ENCODE measurements at places on chromosomes 3 and 15. TPM values are rescaled to one million over a fixed set of nuclear protein-coding genes. Genes with fewer than 3 reads are reported as not detected.

DNA sequence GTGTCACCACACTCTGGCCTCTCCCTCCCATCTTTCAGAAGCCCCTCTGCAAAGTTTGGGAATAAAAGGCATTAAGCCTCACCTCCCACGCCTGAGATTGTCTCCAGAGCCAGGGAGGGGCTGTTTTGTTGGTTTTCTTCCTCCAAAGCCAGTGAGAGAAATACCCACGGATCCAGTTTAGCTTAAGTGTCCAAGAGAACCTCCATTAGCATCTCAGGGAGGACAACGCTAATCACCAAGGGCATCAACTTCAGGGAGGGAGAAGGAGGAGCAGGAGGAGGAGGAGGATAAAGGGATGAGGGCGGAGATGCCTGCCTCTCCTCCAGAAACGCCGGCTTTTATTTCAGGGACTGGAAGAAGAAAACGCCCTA lies 101.6 kb downstream of the SRGAP3 start:
- DNase-seq = no peak

- no peak for DNase-seq
Observed at GRCh38 chr3:120568598-120568997, 27.5 kb upstream of the NDUFB4 start.

- no peak for DNase-seq
Observed at GRCh38 chr15:54790693-54791092, 406.0 kb downstream of the RSL24D1 start.

- no peak for DNase-seq
Observed at GRCh38 chr15:79206940-79207339, 75.6 kb upstream of the ANKRD34C start.

DNA sequence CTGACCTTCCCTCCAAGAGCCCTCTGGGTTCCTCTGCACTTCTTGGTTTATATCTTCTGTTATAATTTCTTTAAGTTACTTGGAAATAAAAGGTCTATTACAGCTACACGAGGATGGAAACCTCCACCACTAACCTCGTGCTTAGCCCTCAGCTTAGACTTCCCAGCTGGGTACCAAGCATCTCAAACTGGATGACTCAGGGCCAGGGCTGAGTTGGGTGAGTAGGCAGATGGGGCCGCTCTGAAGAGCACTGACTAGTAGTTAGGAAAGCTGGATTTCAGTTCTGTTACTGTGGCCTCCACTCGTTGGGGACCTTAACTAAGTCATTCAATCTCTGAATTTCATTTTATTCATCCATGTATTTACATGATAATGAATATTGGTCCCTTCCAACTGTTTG lies 1036.6 kb downstream of the IGSF11 start:
- no peak for DNase-seq

GRCh38 chr3:69203631-69204314 lies 81.4 kb upstream of the LMOD3 start:
- no peak for DNase-seq

- no peak for DNase-seq
Observed at GRCh38 chr15:101204739-101205535, 46.9 kb downstream of the CHSY1 start.

- no peak for DNase-seq
Observed at GRCh38 chr3:179949412-179949811, 87.3 kb downstream of the PEX5L start.

DNA sequence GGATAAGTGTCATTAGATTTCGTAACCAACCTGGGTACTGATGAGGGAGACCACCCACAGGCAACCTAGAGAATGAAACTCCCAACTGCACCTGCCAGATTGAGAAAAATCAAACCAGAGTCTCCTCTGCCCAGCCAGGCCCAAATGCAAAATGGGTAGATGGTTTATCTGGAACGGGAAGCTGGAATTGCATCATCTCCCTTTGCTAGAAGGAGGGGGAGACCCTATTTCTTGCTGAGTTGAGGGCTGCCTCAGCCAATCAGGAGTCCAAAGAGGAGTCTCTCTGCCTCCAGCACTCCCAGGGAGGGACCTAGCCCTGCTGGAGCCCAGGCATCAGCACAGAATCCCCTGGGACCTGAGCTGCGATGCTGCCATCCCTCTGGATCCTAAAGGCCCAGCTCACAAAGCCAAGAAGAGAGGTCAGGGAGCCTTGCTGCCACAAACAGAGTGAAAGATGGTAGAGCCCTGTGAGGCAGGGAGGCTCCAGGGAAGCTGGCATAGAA lies 8.1 kb downstream of the RMDN3 start:
- DNase-seq = no peak

GRCh38 chr15:70258369-70259027 lies 160.8 kb upstream of the TLE3 start:
- DNase-seq = no peak

DNA sequence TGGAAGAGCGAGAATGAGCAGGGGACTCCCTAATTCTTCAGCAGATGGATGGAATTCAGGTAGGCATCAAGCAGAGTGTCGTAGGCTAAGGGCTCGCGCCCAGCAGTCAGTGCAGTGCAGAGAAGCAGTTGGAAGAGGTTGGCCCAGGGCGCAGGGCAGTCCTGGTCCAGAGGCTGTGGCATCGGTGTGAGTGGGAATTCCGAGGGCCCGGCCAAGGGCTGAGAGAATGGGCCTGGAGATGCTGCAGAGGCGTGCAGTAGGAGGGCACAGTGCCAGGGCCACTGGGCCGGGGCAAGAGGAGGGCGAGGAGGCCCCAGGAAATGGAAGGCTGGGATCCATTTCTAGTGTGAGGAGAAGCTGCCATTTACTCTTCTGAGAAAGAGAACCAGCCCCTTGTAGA lies 74.4 kb downstream of the AAGAB start:
- DNase-seq = no peak

- DNase-seq = peak; percentile 90
Observed at GRCh38 chr3:184320104-184320445, 5.7 kb downstream of the EIF4G1 start.

DNA sequence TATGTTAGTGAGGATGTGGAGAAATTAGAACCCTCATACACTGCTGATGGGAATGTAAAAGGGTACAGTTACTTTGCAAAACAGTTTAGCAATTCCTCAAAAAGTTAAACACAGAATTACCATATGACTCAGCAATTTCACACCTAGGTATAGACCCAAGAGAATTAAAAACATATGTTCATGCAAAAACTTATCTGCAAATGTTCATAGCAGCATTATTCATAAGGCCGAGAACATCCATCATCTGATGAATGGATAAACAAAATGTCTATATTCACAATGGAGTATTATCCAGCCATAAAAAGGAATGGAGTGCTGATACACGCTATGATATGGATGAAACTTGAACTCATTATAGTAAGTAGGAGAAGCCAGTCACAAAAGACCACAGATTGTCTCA lies 10.3 kb downstream of the SEC13 start:
- DNase-seq = peak; percentile 61

- DNase-seq = no peak
Observed at GRCh38 chr3:125192190-125193035, 20.1 kb downstream of the SLC12A8 start.

- DNase-seq = no peak
Observed at GRCh38 chr3:108388136-108389132, 92.1 kb downstream of the HHLA2 start.

Gene C15orf62
- polyA plus RNA-seq = 0.05 TPM

GRCh38 chr3:69212411-69213160 lies 90.2 kb upstream of the LMOD3 start:
- DNase-seq = no peak

DNA sequence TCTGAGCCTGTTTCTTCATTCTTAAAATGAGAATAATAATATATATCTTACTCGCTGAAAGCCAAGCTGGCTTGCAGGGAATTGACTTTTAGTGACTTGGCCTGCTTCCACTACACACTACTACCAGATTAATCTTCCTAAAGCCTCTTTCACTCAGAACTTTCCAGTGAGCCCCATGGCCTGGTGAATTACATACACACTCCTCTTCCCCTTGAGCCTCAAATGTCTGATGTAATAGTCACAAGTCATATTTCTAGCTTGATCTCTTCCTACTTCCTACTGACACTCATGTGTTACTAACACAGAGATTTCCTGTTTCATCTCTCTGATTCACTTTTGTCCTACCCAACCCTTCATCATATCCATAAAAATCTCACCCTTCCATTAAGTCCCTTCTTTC lies 82.7 kb upstream of the SOX2 start:
- no peak for DNase-seq

Gene NKIRAS1
- polyA plus RNA-seq = 6.5 TPM

Gene TRH
- not detected for polyA plus RNA-seq

Gene LTK
- polyA plus RNA-seq = 0.20 TPM

- no peak for DNase-seq
Observed at GRCh38 chr3:81838457-81838856, 77.0 kb upstream of the GBE1 start.

GRCh38 chr15:29937956-29938355 lies 115.7 kb upstream of the TJP1 start:
- DNase-seq = peak; percentile 68

Gene ZKSCAN7
- 5.7 TPM for polyA plus RNA-seq

- no peak for DNase-seq
Observed at GRCh38 chr3:94481226-94481898, 418.5 kb downstream of the NSUN3 start.

- no peak for DNase-seq
Observed at GRCh38 chr15:31171731-31172130, 70.2 kb upstream of the TRPM1 start.

DNA sequence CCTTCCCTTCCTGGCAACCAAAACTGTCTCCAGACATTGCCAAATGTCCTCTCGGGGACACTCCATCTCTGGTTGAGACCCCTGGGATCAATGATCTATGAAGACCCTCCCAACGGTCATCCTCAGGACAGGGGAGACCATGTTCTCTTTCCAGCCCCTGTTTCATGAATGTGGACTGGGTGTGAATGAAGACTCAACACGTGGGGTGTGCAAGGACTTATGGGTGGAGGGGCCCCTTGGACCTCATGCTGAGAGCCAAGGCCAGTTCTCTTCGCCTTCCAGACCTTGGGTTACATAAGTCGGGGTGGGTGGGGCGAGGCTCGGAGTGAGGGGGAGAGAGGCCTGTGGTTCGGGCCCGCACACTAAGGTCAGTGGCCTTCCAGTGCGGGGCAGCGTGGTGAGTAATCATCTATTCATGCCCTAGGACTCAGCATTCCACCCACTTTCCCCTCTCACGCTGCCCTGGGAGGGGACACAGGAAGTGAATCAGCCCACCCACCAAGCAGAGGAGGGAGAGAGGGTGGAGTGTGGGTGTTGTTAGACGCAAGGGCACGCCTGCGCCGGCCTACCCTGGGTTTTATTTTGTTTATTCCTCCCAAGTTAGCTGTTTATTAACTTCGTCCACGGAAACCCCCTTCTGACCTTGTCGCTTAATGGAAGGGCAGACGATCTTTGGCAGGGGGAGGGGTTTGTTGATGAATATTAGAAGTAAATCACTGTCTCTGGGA lies 6.7 kb downstream of the PAQR5 start:
- DNase-seq = peak; percentile 62

- no peak for DNase-seq
Observed at GRCh38 chr3:60000311-60001105, 950.7 kb upstream of the CFAP20DC start.

DNA sequence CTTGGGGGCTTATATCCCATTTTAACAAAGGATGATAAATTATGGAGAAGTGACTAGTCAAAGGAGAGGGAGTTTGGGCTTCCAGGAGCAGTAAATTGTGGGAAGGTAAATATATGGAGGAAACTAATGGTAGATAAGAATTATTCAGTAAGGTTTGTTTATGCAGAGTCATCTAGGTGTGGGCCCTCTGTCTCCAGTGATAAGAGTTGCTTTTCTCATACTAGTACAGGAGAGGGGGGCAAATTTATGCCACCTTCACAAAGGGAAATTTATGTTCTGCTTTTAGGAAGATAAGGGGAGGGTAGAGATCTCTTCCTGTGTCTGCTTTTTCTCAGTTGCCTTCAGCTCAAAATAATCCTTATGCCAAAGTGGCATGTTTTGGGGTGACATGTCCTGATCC lies 383.7 kb upstream of the PPP2R3A start:
- DNase-seq = no peak

DNA sequence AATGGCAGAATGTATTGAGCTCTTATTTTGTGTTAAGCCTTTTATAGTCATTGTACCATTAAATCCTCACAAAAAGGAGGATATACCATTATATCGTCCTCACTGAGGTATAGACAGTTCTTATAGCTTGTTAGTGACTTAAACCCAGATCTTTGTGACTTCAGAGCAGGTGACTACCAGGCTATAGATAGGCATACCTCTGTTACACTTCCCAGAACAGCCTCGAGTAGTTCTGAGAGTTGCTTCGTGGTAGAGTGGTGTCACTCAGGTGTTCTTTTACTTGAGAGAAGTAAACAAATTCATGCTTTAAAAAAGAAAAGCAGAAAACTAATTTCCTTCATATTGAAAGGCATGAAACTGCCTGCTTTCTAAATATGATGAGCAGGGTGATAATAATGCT lies 59.9 kb downstream of the SEC22A start:
- DNase-seq = no peak

DNA sequence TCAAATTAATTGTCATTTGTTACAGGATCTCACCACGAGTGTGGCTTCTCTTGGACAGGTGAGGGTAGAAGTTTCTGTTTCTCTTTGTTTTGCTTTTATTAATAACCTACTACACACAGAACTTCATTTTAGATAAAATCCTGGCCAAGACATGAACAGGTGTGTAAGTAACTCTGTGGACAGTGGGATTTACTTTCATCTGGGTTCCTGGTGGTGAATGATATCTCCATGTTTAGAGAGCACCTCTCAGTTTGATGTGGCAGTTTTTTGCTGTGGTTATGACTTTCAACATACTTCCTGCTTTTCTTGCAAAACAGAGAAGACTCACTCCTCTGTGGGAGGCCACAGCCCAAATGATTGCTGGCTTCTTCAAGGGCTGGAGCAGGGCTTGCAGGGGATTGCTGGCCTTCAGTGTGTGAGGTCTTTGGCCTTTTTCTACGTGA lies 71.1 kb upstream of the XCR1 start:
- DNase-seq = no peak

Gene MKRN2OS
- polyA plus RNA-seq = not detected

DNA sequence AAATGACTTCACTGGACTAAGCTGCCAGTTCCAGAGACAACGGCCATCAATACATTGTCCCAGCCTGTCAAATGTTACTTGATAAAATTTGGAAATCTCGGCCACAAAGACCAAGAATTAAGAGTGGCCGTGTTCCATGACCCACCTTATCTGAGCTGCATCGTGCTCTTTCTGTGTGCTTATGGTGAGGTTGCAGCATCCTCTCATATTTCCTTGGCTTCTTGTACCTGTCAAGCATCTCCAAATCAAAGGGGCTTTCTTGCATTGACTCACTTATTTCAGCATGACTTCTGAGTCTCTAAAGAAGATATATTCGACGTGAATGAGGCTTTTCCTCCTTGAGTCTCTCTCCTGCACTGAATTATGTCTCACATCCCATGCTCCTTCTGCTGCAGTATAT lies 421.7 kb downstream of the MCTP2 start:
- no peak for DNase-seq

Gene PLA2G4E
- polyA plus RNA-seq = not detected

Gene CMTM7
- polyA plus RNA-seq = 17.3 TPM

All from AG04450 (cell line).